Ecto neural progenitor cell (in vitro differentiated cells): ENCODE measurements at places on chromosomes 2 and 18.

DNA sequence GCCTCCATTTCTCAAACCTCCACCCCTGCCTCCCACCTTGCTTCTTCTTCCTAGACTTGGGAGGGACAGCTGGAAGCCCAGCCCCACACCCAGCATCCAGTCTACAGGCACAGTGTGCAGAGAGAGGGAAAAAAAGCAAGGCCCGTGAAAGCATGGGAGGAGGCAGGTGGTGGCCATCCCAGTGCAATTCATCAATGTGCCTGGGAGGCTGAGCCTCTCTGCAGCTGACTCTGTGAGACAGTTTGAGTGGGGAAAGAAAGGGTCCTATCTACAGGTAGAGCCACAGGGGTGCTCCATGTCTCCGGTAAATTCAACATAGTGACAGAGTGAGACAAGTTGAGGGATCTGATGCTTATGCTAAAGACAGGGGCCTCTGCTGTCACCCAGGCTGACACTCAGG is 340.6 kb downstream of the DYSF start:
- DNase-seq, result no peak

GRCh38 chr18:63936156-63936931 is 12.8 kb upstream of the HMSD start:
- DNase-seq, result peak; percentile 87

GRCh38 chr2:64019975-64020528 is 824 bp upstream of the VPS54 start:
- DNase-seq, result no peak

- no peak for DNase-seq
Measured at GRCh38 chr2:75375646-75376582, 176.6 kb upstream of the TACR1 start.

GRCh38 chr2:188314314-188315054 is 22.8 kb downstream of the GULP1 start:
- DNase-seq, result no peak

DNA sequence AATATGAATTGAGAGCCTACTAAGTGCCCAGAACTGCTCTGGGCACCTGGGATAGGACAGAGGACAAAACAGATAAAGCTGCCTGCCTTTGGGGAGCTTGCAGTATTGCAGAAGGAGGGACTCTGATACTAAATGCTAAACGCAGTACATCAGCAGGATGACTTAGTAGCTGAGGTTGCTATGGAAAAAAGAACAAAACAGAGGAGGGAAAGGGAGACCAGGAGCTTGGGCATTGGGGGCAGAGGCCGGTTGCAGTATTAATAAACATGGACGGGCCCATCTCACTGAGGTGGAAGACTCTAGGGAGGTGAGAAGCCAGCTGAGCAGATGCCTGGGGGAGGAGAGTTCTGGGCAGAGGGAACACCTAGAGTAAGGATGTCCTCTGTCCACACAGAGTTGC is 66.1 kb upstream of the SP3 start:
- no peak for DNase-seq

- no peak for DNase-seq
Measured at GRCh38 chr2:177143444-177143843, 69.2 kb upstream of the HNRNPA3 start.

GRCh38 chr18:41765460-41765859 is 189.6 kb upstream of the PIK3C3 start:
- no peak for DNase-seq

GRCh38 chr2:134183679-134184078 is 70.2 kb upstream of the MGAT5 start:
- no peak for DNase-seq

- no peak for DNase-seq
Measured at GRCh38 chr2:105498281-105498846, 99.5 kb upstream of the FHL2 start.

DNA sequence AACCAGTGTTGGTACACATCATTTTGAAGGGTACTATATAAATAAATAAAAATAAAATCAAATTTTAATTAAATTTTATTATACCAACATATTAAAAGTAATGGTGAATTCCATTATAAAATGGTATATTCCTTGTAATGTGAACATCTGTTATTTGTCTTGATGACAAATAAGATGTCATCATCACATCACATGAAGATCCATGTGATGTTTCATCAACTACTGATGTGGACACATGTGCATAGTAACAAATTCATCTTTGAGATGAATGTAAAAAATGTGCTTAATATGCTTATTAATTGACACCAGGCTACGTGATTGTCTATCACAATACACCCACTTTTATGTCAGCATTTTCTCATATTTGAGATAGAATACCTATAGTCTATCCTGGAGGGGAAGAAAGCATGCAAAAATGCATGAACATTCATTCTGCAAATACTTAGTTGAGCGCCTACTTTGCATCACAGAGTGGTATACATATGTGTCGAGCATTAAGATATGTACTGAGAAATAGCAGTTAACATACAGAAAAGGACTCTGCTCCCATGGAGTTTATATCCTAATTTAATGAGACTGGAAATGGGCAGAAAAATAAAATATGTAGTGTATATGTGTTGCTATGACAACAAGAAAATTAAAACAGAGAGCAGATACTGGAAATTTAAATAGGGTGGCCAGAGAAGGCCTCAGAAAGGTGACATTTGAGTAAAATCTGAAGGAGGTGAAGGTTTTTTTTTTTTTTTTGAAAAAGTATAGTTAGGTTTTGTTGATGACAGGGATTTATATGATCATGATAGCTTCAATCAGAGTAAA is 281.1 kb downstream of the ARHGAP15 start:
- no peak for DNase-seq
